ENCODE measurements at places on chromosomes 2 and 18.

DNA sequence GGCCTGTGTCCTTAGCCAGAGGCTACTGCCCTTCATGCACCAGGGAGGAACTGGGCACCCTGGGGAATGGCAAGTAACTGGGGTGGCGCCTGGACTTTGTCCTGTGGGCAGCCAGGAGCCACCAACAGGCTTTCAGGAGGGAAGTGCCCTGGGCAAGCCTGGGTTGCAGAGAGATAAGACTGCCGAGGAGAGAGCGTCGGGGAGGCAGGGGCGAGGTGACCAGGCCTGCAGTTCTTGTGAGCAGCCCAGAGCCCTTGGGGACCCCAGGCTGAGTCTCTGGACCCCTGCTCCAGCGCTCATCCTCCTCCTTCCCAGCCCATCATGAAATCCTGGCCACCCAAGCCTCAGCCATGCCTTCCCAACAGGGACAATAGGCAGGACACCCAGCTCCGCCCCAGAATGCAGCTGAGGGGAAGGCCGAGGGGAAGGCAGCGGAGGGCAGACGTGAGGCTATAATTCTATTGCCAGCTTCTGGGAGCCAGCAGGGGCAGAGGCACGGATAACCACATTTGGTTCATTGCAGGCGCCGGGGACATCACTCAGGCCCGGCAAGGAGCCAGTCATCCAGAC is 25.1 kb downstream of the ADRA2B start:
- no peak for DNase-seq

DNA sequence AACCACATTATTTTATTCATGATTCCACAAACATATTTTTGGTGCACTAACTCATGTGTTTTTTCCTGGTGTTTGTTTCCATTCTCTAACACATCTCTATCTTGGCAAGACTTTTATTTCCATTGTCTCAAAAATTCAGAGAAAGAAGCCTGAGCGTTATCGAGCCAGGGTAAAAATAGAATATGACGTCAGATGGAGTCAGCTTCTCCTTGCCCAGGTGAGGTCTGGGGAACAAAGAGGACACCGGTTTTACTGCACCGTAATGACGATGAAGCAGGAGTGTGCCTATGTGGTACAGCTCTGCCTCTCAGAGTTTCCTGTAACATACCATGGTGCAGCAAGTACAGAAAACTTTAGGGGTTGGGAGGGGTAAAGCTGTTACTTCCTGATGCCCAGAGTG is 661.6 kb downstream of the PLCL1 start:
- DNase-seq = no peak

DNA sequence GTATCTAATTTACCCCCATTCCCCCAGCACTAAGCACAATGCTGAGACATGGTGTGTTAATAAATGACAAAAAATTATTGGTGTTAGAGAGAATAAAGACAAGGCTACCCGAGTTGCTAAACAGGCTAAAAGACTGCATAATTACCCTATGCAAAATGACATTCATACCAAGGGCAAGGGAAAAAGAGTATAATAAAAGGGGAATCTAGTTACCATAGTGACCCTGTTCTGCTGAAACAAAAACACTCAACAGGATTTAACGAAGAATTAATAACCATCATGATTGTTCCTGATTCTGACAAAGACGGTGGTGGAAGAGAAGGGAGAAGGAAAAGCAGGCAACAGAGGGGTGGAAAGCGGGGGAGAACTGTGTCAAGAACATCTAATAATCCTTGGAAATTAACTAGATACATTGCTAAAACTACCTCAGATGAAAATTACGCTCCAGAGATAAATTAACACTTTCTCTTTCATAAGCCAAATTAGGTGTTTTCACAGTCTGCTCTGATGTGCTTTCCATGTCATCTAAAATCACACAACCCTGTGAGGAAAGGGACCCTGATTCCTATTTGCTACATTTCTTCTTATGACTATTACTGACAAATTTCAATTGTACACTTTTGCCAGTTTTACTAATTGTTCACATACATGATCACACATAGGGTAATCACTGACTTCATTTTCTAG is 25.5 kb downstream of the TTR start:
- DNase-seq = no peak

- DNase-seq = no peak
Measured at GRCh38 chr2:239361311-239361642, 39.5 kb downstream of the HDAC4 start.

- no peak for DNase-seq
Measured at GRCh38 chr2:237411092-237411601, 2.8 kb downstream of the COL6A3 start.

DNA sequence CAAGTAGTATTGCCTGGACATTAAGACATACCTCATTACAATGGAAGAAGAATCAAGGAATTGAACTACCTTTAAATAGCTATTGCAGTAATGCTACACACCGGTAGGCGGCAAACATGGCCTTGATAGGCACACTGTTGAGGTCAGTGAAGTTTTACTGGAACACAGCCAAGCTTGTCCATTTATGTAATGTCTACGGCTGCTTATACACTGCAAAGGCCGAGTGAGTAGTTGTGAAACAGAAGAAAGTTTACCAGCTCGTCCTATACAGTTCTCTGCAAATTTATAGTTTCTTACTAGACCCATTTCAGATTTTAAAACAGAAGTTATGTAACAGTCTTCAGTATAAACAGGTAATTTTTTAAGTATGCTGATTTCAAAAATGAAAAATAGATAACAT is 38.8 kb downstream of the PPP4R1 start:
- peak; percentile 67 for DNase-seq

- DNase-seq = no peak
Measured at GRCh38 chr2:206438196-206438724, 5.1 kb upstream of the ADAM23 start.

DNA sequence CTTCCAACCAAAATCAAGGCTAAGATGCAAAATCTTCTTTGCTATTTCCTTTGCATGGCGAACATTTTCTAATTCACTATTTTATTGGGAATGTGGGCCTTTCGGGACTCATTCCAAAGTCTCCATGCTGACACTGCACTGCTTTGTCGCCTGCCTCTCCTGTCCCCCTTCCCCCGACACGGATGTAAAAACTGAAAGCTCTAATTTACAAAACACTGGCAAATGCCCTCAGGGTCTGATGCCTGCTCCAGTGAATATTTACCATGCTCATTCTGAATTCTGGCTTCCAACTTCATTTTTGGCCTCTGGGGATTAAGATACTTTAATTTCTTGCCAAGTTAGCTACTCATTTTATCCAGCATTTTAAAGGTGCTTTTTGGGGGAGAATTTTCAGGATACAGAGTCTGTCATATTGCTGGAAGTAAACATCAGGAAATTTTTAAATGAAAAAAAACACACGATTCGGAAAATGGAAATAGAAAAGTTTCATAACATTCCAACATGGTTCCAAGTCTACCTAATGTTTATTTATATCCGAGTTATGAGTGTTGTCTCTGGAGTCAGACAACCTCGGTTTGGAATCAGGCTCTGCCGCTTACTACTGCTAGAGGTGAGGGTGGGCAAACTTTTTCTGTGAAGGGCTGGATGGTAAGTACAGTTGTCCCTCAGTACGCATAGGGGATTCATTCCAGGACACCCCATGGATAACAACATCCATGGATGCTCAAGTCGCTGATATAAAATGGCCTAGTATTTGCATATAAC is 14.6 kb upstream of the LTBP1 start:
- no peak for DNase-seq

GRCh38 chr18:56421647-56422046 is 216.7 kb downstream of the TXNL1 start:
- DNase-seq = no peak

- DNase-seq = no peak
Measured at GRCh38 chr2:98175811-98176210, 88.8 kb downstream of the VWA3B start.

- DNase-seq = no peak
Measured at GRCh38 chr2:67600946-67601345, 203.8 kb downstream of the ETAA1 start.

- DNase-seq = no peak
Measured at GRCh38 chr2:101197814-101198213, 46.6 kb upstream of the TBC1D8 start.

- no peak for DNase-seq
Measured at GRCh38 chr2:147554521-147555107, 290.2 kb upstream of the ACVR2A start.

DNA sequence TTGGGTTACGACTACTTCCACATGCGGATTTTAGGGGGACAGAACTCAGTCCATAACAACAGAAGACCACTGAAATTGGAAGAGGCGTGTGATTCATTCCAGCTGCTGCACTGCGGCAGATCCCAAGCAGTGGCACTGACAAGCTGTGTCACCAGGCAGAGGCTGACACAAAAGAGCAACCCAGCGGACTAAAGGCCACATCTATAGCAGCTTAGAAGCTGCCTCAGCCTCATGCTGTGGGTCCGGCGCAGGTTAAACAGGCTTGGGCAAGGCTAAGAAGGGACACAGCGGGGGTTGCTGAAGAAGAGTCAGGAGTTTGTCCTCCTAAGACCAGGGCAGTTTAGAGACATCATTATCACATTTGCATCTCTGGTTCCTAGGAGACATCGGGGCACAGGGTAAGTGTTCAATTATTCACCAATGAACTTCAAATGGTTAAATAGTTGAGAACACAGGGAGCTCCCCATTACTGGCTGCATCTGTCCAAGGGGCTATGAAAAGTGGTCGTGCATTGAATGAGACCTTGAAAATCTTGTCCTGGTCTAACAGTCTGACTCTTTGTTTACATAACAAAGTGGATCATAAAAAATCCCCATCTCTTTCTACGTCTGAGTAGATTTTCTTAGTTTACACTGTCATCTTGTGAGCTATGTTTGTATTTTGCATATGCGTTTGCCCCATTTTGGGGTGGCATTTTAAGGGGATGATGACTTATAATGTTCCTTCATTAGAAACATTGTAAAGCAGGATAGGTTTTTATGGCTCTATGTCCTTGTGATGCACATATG is 162.3 kb upstream of the TRIB2 start:
- DNase-seq = no peak

DNA sequence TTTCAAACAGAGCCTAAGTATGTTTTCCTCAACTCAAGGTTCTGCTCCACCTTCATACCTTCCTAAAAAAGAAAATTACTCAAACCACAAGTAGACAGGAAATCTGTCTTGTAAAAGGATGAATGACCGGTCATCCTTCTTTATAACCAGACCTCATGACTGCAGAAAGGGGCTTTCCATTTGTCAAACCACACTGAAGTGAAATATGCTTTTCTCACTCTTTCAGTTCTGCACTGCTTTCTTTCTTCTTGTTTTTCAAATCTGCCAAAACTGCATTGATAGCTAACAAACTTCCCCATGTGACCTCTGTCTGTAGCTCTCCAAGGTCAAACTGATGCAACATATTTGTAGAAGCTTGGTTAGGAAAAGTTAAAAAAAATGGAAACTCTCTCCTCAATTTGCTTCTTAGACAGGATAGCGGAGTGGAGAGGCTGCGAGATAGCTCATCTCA is 308.9 kb upstream of the CCDC68 start:
- DNase-seq = no peak

DNA sequence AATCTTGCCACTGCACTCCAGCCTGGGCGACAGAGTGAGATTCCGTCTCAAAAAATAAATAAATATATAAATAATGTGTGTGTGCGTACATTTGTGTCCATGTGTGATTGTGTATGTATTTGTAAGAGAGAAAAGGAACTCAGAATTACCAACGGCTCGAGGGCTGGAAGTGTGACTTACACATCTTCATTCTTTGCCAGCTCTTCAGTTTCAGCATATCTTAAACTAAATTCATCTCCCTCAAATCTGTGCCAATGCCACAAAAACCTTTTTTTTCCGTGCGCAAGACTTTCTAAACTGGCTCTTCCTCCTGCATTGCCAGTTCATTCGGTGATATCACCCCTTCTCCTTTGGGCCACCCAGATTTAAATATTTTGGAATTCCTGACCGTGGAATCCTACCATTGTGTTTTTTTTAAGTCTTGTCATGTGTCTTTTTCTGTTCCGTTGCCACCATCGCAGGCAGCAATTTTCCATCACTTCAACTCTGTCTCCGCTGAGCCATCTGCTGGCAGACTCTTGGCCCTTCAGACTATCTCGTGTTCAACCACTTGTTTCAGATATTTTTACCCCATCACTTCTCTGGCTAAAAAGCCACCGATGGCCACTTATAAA is 77.0 kb upstream of the ZNF532 start:
- no peak for DNase-seq

GRCh38 chr2:109128616-109129355 is at the start of gene SH3RF3:
Gene SH3RF3, plus strand, starts transcription at chr2:109129205.
- peak; percentile 39 for DNase-seq

DNA sequence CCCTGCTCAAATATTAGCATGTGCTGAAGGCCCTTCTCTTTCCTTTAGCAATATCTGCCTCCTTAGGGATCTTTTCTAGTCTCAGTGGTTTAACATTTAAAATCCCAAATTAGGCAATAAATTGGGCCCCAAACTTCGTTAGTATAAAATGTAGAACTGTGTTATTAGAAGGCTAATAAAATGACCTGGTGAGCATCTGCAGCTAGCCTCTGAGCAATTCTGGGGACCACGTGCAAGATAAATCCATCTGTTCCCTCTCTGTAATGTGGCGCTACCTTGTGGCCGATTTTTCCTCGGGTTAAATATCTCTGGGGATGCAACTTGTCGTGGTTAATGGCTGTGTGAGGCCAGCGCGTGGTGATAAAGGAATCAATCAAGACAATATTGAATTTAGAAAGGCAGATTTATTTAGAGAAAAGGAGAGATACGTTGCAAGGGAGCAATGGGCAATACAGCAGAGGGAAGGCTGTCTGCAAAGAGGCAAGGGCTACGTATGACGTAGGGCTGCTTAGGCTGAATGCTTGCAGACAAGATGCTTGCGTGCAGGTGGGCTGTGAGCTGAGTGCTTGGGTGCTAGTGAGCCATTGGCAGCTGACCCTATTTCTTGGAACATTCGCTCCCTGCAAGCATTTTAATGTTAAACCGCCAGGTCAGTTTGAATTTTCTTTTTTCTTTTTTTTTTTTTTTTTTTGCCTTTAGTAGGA is 18.5 kb upstream of the IL36G start:
- peak; percentile 9 for DNase-seq

GRCh38 chr2:185215497-185215896 is 523.1 kb upstream of the FSIP2 start:
- DNase-seq = no peak

DNA sequence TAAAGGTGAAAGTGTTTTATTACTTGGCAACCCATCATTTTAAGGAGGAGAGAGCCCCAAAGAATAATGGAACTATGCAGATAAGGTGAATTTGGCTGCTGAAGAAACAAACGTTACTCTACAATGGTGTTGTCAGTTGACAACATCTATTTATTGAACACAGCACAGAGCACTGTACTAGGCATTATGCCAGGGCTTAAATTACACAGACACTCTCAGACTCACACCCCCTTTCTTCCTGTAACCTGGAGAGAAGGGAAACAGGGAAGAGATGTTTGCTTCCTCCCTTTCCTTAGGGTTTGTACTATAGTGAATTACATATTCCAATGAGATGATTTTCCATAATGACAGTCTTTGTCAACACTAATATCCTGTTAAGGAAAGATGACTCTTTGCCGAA is 94.0 kb upstream of the ATP5MC3 start:
- no peak for DNase-seq

- no peak for DNase-seq
Measured at GRCh38 chr2:219095406-219095935, 34.8 kb upstream of the IHH start.

All from endothelial cell (in vitro differentiated cells).